Sciatic nerve (tissue), 2 donors: ENCODE measurements at places on chromosomes 6 and 20. TPM values are rescaled to one million over a fixed set of nuclear protein-coding genes. Genes with fewer than 3 reads are reported as not detected.

C6orf132 gene
- total RNA-seq: 2.6 TPM

- DNase-seq: no peak
Observed at GRCh38 chr6:28817808-28818145, 106.0 kb downstream of the TRIM27 start.

SMIM29 gene
- total RNA-seq: 31.6 TPM

DNA sequence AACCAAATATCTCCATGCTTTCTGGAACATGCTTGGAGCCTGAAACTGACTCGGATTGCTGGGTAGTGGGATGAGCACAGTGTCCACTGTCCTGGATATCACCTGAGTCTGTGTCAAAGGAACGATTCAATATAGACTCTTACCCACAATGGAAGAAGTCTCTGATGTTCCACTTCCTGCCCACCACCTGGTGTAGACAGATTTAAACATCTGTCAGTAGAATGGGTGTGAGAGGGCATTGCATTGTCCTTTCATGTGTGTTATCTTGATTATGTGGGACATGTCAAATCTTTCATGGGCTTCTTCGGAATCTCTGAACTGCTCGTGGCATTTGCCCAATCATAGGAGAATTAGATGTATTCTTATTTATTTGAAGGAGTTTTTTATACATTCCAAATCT lies 20.8 kb downstream of the ULBP3 start:
- DNase-seq: no peak

- no peak for DNase-seq
Observed at GRCh38 chr20:56624786-56625681, 4.1 kb upstream of the TFAP2C start.

DNA sequence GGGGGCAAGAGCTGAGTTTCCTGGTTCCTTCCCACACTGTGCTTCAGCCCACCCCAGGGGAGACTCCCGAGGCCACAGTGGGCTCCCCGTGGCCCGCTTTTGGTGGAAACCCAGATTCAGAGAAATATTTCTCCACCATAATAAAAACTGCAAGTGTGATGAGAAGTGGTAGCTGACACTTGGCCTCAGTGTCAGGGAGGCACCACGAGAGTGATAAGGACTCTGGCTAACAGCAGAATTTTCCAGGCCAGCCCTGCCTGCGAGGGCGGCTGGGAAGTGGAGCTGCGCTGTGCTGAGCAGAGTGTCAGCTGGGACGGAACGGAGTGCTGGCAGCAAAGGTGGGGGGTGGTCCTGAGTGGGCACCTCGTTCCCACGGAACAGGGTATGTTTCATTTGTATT lies 22.5 kb downstream of the SPATA2 start:
- peak; percentile 57 for DNase-seq

GRCh38 chr20:8983478-8984345 lies 85.2 kb upstream of the PLCB4 start:
- no peak for DNase-seq

DNA sequence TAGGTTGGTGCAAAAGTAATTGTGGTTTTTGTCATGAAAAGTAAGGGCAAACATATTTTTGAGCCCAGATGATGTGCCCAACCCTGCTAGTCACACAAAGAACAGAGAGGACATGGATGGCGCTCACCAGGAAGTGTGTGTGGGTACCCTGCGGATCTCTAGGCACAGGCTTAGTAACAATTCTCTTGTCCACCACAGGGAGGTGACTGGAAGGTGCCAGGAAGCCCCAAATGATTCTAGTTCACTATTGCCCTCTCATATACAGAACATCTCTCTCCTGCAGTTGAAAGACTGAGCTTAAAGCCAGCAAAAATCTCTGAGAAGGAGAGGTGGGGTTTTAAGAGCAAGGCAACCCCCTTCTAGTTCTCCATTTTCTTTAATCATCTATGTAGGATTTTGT lies 272.1 kb upstream of the TAB2 start:
- no peak for DNase-seq

- DNase-seq: no peak
Observed at GRCh38 chr20:8875586-8875985, 193.3 kb upstream of the PLCB4 start.

GRCh38 chr6:165680975-165681374 lies 17.9 kb upstream of the PDE10A start:
- DNase-seq: no peak

- DNase-seq: no peak
Observed at GRCh38 chr20:44642203-44643153, 9.0 kb downstream of the ADA start.

- DNase-seq: no peak
Observed at GRCh38 chr20:61522498-61523090, 270.5 kb downstream of the CDH4 start.

DNA sequence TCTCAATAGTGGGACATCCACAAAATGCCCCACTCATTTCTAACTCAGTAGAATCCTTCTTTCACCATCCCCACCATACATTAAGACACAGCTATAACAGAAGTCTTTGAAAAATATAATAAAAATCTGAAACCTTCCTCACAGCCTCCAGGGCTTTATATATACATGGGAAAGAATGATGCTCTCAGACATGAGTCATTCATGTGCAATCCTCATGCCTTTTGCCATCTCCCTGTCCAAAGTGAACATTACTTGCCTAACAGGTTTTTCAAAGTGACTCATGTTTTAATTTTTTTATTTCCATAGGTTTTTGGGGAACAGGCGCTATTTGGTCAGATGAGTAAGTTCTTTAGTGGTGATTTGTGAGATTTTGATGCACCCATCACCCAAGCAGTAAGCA lies 162.7 kb downstream of the RALGAPA2 start:
- no peak for DNase-seq

DNA sequence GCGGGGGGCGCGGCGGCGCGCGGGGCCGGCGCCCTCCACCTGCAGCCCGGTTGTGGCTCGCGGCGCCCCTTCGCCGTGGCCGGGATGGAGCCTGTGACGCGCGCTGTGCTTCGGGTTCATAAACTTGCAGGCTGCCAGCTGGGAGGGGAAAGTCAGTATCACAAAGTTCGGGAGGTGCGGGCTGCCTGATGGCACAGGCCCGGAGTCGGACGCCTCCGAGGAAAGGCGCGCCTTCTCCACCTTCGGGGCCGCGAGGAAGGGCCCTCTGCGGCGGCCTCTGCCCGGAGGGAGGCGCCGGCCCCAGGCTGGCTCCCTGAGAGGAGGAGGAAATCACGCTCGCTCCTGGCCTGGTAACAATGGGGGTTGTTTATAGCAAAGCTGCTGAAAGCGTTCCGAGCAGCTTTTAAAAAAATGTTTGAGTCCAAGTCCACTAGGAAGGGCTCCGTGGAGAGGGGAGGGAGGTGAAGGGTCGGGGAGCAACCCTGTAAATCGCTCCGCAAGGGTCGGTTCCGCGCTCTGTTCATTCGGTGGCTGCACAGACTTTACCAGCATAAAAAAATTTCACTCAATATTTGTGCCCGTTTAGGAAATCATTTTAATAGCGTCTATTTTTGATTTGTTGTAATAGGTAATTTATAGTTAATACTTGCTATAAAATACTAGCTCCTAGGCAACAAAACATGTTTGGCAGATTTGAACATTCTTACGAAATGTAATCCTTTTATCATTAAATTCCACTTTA lies 1.0 kb downstream of the AFDN start:
- DNase-seq: no peak

- DNase-seq: peak; percentile 18
Observed at GRCh38 chr6:161166677-161167076, 107.2 kb downstream of the AGPAT4 start.

MATN4 gene
- total RNA-seq: 0.22 TPM

DNA sequence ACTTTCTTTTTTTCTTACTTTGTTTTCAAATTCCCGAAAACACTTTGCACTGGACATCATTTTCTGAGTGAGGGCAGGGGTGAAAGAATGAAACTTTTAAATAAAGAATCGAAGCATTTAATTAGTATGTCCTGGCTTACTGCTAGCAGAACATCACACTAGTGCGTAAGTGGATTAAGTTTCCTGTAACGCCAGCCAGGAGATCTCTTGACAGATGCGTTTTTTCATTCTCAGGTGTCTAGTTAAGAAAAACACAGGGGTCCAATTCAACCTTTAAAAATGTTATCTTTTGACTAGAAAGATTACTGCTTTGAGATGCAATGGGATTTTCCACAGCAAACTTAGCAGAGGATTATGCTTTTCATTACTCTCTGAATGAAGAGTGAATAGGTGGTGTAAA lies 858.8 kb upstream of the EPHA7 start:
- no peak for DNase-seq

- no peak for DNase-seq
Observed at GRCh38 chr20:62025394-62025793, 40.3 kb downstream of the TAF4 start.

INSM1 gene
- not detected for total RNA-seq

TMEM170B gene
- total RNA-seq: 9.5 TPM

DNA sequence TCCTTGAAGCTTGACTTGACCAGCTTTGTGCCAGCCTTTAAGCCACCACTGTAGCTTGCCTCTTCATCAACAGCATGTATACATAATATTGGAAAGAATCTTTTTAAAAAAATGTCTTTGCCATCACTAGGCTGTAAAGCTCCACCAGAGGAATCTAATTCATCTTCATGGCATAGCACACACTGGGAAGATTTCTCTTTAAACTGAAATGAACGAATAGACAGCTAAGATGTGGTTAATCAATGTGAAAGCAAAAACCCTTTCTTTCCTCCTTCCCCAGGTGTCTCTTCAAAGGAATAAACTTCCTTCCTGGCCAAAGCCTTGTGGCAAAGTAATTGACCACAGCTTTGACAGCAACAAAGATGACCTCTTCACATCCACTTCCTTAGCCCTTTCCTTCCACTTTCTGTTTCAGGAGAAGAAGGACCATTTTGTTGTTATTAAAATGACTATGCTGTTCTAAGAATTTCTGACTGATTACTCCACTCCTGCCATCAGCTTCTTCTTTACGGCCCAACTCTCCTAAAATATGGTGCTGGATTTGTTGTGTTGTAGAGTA lies 428.7 kb upstream of the SOX4 start:
- DNase-seq: no peak

DNA sequence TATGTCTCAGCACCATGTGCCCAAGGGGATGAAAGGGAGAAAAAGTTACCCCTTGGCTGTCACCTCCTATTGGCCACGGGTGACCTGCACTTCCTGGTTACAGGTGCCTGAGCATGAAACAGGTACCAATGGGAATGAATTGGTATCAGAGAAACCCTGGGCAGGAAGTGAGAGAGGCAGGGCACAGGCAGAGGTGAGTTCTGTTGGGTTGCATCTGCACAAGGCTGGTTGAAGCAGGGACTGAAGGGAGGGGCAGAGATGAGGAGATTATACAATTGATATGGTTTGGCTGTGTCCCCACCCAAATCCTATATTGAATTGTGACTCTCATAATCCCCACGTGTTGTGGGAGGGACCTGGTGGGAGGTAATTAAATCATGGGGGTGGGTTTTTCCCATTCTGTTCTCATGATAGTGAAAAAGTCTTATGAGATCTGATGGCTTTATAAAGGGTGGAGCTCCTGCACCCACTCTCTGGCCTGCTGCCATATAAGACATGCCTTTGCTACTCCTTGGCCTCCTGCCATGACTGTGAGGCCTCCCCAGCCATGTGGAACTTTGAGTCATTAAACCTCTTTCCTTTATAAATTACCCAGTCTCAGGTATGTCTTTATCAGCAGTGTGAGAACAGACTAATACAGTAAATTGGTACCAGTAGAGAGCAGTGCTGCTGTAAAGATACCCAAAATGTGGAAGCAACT lies 291.8 kb downstream of the LRFN2 start:
- no peak for DNase-seq

DNA sequence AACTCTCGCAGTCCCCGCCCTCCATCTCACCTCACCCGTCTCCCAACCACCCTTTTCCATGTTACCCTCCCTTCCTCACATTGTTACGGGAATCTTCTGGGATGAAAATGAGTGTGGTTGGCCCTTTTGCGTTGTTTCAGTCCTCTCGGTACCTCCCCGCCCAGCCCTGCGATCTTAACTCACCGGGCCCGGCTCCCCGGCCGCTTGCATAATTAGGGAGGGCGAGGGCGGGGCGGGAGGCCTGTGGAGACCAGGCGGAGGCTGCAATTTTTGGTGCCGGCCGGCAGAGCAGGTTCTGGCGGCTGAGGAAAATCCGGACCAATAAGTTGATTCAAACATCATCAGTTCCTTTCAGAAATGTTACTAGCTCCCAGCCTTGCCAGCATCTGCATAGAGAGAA lies 25.2 kb downstream of the TFAP2B start:
- DNase-seq: no peak

SCUBE3 gene
- total RNA-seq: 2.9 TPM

- DNase-seq: no peak
Observed at GRCh38 chr20:37189416-37190016, 10.2 kb upstream of the MROH8 start.

GRCh38 chr6:135901774-135902524 lies 50.4 kb downstream of the PDE7B start:
- peak; percentile 81 for DNase-seq

DNA sequence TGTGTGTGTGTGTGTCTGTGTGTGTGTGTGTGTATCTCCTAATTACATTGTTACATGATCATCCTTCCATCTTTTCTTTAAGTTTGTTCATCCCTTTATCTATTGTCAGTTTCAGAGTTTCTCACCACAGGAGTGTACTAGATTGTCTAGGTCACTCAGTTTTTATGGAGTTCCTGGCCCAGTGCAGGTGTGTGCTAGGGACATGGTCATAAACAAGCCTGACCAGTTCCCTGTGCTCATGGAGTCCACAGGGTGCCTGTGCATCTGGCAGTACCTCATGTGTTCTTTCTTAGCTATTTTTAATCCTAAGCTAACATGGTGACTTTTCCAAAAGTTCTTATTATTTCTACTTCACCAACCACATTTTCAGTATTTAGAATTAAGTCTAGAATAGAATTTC lies 43.9 kb downstream of the PHACTR2 start:
- no peak for DNase-seq

DNA sequence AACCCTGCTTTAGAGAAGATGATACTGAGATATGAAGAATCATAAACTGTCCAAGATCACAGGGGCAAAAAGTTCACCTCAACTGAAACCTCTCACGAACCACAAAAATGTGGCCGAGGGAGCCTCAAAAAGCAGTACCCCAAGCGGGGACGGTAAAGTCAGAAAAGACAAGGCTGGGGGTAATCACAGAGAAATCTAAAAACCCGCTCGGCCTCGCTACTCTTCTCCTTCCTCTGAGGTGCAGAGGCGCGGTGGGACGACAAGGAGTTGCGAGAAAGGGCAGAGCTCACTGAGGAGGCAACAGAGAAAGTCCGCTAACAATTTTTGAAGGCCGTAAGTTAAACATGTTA lies 356 bp upstream of the IRAK1BP1 start:
- peak; percentile 59 for DNase-seq
